OCI-LY7 (cell line): ENCODE measurements at places on chromosomes 6 and 20.

DNA sequence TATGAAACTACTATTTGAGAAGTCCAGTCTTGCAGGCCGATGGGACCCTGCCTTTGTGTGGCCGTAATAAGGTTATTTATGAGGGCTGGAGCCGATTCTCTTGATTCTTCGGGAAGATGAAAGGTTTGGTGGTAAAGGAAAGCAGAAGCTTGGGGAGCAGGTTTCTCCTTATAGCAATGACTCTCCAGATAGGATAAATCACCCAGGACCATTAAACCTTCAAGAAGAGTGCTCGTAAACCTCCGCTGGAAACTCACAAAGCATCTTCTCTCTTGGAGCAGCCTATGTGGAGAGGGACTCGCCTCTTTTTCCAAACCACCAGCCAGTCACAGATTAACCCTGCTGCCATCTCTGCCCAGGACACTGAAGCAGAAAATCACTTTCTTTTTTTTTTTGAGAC is 69.6 kb upstream of the SALL4 start:
- DNase-seq: no peak

- no peak for DNase-seq
These were observed 17.9 kb downstream of the DCDC2 start for GRCh38 chr6:24339932-24340331.

DNA sequence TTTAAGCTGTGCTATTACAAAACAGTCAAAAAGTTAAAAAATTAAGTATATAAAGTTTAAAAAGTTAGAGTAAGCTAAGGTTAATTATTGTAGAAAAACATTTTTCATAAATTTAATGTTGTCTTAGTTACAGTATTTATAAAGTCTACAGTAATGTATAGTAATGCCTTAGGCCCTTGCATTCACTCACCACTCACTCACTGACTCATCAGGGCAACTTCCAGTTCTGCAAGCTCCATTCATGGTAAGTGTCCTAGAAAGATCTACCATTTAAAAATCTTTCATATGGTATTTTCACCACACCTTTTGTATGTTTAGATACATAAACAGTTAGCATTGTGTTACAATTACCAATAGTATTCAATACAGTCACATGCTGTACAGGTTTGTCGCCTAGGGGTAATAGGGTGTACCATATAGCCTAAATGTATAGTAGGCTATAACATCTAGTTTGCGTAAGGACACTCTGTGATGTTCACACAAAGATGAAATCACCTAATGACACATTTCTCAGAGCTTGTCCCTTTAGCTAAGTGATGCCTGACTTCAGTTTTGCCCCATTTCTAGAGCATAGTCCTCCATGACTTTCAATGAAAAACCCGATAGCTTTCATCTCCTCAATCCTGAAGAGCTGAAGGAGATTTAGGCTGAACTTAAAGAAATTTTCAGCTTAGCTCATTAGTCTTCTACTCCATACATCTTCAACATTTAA is 14.9 kb upstream of the HLA-DRA start:
- DNase-seq: no peak

DNA sequence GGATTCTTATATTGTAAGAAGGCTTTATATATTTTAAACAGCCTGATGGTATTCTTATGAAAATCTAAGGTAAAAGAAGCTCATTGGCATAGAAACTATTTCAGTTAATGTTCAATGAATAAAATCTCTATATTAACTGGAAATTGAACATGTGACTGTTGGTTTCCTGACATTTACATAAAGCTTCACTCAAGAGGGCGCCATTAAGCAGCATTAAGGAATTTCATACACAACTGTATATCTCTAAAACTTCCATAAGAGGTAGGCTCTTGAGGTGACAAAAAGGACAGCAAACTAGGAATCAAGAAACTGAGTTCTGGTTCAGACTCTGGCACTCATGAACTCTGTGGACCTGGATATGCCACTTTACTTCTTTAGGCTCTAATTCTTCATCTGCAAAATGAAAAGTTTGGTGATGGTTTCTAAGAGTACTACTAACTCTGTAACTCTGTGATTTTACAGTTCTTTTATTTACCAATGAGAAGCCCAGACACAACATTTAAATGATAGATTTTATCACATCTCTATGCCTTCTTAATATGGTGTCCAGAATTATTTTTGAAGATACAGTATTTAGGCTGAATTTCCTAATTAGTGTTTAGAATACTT is 147.5 kb downstream of the FLRT3 start:
- peak; percentile 1 for DNase-seq

GRCh38 chr20:57076152-57076652 is 190.2 kb downstream of the BMP7 start:
- no peak for DNase-seq

DNA sequence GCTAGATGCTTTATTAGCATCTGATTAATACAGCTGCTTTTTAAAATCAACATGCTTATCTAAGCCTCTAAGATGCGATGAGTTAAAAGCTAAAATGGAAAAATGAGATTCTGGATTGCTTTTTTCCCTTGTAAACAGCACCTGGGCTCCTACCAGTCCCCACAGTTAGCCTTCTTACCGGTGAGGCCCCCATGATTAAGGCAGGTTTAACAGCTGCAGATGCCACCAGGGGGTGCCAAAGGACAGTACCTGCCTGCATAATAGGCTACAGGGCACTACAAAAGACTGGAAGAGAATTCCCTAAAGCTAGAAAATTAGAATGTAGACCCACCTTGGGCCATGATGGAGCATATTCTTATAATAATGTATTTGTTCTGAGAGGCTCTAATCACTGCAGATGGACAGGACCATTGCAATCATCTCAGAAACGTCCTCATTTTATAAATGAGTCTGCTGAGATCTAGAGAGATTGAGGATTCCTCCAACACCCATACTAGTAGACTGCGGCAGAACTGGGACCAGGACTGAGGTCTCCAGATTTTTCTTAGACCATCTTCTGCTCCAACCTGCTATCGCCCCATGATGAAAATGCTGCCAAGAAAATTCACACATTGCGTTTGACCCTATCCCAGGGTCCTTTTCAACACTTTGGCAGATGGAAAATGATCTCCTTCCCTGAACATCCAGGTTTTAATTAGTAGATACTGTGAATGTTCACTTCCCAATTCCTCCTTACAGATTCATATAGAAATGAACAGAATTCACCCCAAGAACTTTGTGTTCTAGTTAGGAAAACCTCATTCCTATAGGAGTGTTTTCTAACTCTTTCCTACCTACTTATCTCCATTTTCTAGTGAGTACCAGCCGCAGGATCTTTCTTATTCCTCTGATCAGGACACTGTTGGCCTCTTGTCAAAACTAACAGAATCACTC is 148.8 kb downstream of the RPS12 start:
- DNase-seq: peak; percentile 58

DNA sequence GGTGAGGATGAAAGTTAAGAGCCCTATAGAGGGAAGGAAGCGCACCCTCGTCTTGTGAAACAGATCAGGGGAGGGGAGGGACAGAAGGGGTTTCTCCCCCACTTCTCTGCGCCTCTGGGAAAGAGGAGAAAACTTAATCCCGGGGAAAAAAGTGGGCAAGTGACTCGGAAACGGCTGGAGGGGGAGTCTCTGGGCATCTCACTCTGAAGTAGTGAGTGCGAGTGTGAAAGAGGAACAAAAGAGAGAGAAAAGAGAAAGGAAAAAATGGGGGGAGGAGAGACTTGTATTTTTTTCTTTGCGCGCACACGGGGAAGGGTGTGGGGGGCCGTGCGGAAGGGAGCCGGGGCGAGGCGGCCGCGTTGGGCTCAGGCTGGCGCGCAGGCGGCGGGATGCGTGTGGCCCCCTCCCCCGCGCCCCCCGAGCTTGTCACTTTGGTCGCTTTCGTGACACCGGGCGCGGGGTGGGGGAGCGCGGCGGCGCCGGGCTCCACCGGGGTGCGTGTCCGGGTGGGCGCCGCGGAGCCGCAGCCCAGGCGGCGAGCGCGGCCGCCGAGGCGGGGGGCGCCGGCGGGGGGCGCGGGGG is 454 bp downstream of the L3MBTL3 start:
- peak; percentile 36 for DNase-seq

GRCh38 chr6:19838442-19839236 is 1.5 kb downstream of the ID4 start:
- peak; percentile 92 for DNase-seq

DNA sequence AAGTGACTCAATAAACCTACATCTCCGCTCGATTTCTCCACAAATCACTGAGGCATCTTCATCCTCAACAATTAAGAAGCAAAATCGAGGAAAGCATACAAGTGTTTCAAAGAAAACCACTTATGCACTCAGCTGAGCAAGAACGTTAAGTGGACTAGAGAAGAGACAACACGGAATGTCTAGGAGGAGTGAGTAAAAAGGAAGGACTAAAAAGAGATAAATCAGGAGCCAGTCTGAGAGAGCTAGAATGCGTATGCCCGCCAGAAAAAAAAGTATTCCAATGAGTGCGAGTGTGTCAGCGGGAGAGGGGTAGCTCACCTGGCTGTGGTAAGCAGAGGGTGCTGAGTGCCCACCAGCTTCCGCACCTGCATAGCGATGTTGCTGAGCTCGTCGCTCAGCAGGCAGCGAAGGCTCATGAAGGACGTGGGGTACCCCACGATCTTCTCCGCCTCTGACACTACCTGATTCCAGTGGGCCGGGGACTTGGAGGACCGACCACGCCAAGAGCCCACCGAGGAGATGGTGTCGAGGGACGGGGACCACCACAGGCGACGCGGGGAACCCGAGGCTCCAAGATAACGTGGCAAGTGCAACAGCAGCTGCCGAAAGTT is 587 bp downstream of the PDSS2 start:
- DNase-seq: peak; percentile 74

- no peak for DNase-seq
These were observed 41.0 kb downstream of the TMEM242 start for GRCh38 chr6:157282284-157282683.

GRCh38 chr6:159788753-159789376 is 537 bp downstream of the TCP1 start:
- peak; percentile 67 for DNase-seq

DNA sequence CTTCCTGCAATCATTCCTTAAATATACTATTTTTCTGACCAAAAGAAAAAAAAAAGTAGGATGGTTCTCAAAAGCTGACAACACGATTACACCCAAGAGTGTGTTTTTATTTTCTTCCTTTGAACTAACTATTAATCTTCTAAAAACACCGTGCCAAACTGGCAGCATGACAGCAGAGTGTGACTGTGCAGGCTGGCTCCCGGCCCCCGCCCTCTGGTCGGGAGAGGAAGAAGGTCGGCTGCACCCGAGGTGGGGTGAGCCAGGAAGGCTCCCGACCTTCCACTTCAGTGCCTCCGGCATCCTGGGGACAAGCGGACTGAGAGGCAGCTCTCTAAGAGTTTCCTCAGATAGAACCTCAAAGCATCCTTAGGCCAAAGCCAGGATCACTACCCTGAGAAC is 29.2 kb downstream of the SLC22A23 start:
- no peak for DNase-seq

DNA sequence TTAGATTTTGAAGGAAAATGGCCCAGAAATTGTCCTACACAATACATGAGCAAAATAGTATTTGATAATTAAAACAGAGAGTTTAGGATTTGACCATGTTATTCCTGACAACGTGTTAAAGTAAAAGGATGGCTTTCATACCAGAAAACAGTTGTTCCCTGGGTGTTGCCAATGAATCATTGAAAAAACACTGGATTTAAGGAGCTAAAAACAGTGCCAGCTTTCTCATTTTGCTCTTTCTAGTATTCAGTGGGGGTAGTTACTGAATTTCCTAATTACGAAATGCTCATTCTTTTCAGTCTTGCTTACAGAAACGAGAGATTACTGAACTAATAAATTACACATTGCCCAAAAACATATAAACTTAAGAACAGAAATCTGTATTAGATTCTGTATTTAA is 26.6 kb upstream of the SNAP91 start:
- no peak for DNase-seq
